ENCODE measurements at places on chromosomes 11 and 22. TPM values are rescaled to one million over a fixed set of nuclear protein-coding genes. Genes with fewer than 3 reads are reported as not detected.

KLHL35 gene
- 0.87 TPM for total RNA-seq

CRYAB gene
- total RNA-seq: 4.1 TPM

DNA sequence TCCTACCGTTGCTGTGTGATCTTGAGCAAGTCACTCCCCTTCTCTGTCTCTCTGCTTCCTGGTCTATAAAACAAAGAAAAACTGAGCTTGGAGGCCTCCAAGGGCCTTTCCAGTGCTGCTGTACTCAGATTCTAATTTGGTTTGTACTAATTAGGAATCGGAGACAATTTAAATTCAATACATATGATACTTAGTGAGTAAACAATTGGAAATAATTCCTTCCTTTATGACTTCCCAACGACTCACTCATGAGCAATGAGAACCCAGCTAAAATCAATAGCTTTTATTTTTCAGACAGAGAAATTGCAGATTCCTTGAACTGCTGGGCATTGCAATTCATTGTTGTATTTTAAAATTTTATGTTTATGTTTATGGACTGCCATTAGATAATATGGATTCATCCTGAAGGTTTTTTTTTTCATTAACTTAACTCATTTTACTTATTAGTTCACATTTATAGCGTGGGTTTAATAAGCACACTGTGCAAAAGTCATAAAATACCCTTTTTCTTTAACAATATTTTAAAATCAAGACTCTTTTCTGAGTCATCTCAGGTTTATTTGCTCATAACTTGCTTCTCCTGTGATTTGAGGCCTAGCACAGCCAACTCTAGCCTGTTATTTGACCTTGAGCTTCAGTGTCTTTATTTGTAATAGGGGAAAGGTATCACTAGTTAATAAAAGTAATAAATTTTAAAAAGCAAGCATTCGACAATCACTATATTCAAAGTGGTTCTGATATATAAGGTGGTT, 95.8 kb downstream of the TP53I11 start:
- no peak overlapping the region for H3K4me3 ChIP-seq
- DNase-seq: no peak
- no peak overlapping the region for H3K27ac ChIP-seq
- H3K27me3 ChIP-seq: peaks cover 43% of the 10 kb centered on the region
- peaks cover 3% of the 10 kb centered on the region for H3K4me1 ChIP-seq

GRCh38 chr22:41410311-41410751, 28.6 kb downstream of the TEF start:
- no peak overlapping the region for H3K4me3 ChIP-seq
- no peak overlapping the region for H3K27ac ChIP-seq
- no peaks in the 10 kb centered on the region for H3K27me3 ChIP-seq
- DNase-seq: no peak
- H3K4me1 ChIP-seq: peaks cover 15% of the 10 kb centered on the region

VWA5A gene
- total RNA-seq: 8.6 TPM

GRCh38 chr11:116371146-116371545, 401.6 kb downstream of the BUD13 start:
- no peaks in the 10 kb centered on the region for H3K4me1 ChIP-seq
- H3K27ac ChIP-seq: no peak overlapping the region
- no peaks in the 10 kb centered on the region for H3K27me3 ChIP-seq
- no peak for DNase-seq

DNA sequence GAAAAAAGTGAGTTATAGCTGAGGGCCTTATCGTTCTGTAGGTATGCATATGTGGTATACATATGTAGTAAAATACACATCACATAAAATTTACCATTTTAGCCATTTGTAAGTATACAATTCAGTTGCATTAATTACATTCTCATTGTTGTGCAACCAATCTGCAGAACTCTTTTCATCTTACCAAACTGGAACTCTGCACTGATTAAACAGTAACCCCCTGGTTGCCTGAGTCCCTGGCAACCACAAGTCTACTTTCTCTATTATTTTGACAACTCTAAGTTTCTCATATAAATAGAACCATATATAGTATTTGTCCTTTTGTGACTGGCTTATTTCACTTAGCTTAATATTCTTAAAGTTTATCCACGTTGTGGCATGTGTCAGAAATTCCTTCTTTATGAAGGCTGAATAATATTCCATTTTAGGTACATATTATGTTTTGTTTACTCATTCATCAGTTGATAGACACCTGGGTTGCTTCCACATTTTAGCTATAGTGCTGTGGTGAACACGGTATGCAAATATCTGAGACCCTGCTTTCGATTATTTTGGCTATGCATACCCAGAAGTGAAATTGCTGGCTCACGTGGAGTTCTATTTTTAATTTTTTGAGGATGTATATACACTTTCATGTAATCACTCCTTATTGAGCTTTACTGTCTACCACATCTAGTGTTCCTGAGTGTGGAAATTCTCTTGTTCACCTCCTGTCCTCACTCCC, 1.6 kb upstream of the DDX10 start:
- no peak overlapping the region for H3K27ac ChIP-seq
- no peak for DNase-seq
- no peak overlapping the region for H3K4me3 ChIP-seq
- H3K36me3 ChIP-seq: no peaks in the 10 kb centered on the region
- H3K4me1 ChIP-seq: peaks cover 6% of the 10 kb centered on the region

- H3K4me1 ChIP-seq: no peaks in the 10 kb centered on the region
- peaks cover 15% of the 10 kb centered on the region for H3K36me3 ChIP-seq
- no peak overlapping the region for H3K4me3 ChIP-seq
- DNase-seq: no peak
- no peaks in the 10 kb centered on the region for H3K27me3 ChIP-seq
These were observed 16.1 kb downstream of the CXCR5 start for GRCh38 chr11:118899706-118900360.

GRCh38 chr11:83815736-83816135, 529.6 kb upstream of the CCDC90B start:
- peaks cover 8% of the 10 kb centered on the region for H3K4me1 ChIP-seq

YPEL4 gene
- total RNA-seq: 0.62 TPM

DSCAML1 gene
- total RNA-seq: not detected

DNA sequence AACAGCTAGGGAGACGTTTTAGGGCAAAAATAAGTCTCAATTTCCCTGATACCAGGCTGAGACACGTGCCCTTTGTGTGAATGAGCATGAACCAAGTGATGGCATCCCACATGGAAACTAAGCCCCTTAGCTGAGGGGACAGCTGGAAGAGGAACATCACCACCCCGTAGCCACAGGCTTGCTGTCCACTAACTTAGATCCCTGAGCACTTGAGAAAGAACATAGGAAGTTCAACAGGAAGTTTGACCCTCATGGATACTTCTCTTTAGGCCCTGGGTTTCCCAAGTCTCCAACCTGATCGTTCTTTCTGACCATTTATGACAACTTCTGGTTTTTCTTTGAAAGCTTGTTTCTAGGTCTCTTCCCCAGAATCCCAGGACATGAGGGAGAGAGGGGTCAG, 11.6 kb upstream of the CKAP5 start:
- no peak overlapping the region for H3K27ac ChIP-seq
- H3K27me3 ChIP-seq: no peaks in the 10 kb centered on the region
- H3K4me1 ChIP-seq: peaks cover 5% of the 10 kb centered on the region
- peaks cover 3% of the 10 kb centered on the region for H3K36me3 ChIP-seq
